Astrocyte of the cerebellum (primary cell): ENCODE measurements at places on chromosomes 2 and 18.

DNA sequence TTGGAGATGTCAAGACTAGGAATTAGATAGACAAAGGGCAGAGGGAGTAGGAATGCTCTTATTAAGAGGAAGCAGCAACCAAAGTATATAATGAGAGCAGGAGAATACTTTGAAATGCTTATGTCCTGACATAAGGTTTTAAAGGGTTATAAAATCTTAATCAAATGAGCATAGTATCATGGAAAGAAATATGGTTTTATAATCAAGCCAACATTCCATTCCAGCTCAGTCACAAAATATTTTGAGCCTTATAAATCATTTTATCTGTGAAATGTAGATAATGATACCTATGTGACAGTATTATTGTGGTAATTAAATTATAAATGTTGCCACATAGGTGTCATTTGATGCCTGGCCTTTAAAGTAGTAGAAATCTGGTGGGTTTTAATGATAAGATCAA is 17.6 kb downstream of the VSNL1 start:
- no peak for DNase-seq

- no peak for DNase-seq
These were observed 64.1 kb downstream of the SMAD7 start for GRCh38 chr18:48886520-48887293.

GRCh38 chr2:17752246-17752645 is 1.4 kb downstream of the SMC6 start:
- no peak for DNase-seq

GRCh38 chr2:148451046-148451445 is 193.5 kb upstream of the EPC2 start:
- no peak for DNase-seq

- no peak for DNase-seq
These were observed 15.6 kb downstream of the TMEM127 start for GRCh38 chr2:96250188-96250587.

DNA sequence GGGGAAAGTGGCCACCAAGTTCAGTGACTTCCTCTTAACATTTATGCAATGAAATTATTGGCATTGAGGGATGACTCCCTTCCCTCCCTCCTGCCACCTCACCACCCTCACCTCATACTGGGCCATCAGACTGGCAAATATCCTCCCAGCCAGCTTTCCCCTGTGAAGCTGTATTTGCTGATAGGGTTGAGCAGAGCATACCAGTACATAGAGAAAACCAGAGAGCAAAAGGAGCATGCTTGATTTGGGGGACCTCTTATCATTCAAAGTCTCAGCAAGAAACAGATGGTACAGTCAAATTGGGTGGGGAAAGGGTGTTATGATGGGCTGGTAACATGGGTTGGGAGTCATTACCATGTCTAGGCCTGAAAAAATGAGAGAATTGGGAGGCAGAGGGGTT is 19.1 kb upstream of the B3GNT2 start:
- DNase-seq, result no peak

- no peak for DNase-seq
These were observed 24.4 kb upstream of the RAB31 start for GRCh38 chr18:9683418-9684396.

- no peak for DNase-seq
These were observed 234.2 kb downstream of the TPGS2 start for GRCh38 chr18:36594621-36595020.

- DNase-seq, result no peak
These were observed 14.1 kb downstream of the LTBP1 start for GRCh38 chr2:32960647-32961403.

DNA sequence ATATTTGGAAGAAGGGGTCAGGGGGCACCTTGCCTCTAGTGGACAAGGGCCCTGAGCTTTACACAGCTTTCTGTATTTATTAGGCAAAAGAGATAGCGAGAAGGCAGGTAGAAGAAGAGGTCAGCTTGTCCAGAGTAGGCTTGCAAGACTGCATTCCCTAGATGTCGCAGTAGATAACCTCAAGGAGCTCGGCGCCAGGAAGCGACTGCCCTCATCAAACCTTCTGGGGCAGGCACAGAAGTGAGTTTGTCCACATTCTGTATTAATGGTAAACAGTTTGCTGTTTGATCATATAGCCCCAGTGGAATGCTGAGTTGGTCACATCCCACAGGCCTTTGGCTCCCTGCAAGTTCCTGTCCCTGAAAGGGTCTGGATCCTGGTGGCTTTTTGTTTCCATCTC is 7.0 kb downstream of the CHCHD5 start:
- DNase-seq, result no peak

- DNase-seq, result no peak
These were observed 821 bp upstream of the EML6 start for GRCh38 chr2:54722641-54723040.

DNA sequence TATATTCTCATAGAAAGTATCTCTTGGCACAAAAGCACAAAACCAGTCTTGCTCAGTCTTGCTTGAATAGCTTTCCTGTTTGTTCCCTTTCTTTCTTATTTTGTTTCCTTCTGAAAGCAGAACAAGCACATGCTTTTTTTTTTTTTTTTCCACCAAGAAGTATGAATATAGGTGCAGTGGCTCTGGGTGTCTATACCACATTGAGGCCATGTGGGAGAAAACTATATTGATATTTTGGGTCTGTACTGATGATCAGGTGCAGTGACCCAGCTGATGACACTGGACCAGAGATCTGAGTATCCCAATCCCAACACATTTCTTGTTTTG is 28.7 kb downstream of the GEMIN6 start:
- no peak for DNase-seq

DNA sequence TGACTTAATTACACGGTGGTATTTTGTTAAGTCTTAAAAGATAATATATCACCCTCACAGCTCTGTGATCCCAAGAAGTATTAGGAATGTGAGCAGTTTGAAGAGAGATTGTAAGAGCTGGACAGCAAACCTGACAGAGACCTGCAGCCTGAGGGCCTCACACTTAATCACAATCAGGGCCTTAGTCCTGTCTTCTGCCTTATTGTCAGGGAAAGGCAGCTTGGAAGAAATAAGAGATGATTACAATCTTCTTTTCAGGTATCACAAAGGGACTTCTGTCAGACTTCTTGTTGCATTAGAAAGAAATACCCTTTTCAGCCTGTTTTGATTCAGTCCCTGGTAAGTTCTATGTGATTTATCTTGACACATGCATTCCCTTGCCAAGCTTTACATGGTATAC is 1433.8 kb upstream of the SLC39A10 start:
- DNase-seq, result no peak

GRCh38 chr2:225379856-225380255 is 19.7 kb upstream of the NYAP2 start:
- DNase-seq, result no peak
